HFFc6 (cell line): ENCODE measurements at places on chromosomes 7 and 10. TPM values are rescaled to one million over a fixed set of nuclear protein-coding genes. Genes with fewer than 3 reads are reported as not detected.

DNA sequence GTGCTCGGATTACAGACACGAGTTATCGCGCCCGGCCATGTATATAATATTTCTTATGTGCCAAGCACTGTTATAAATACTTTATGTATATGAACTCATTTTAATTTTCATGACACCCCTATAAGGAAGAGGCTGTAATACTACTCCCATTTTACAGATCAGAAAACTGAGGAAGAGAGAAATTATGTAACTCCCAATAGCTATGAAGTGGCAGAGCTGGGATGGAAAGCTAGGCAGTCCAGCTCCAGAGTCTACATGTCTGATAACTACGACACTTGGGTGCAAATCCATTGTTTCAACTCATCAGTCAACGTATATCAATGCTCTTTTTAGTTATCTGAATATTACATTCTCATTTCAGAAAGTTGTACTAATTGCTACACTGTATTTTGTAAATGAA is 17.0 kb downstream of the PDK4 start:
- H3K4me1 ChIP-seq: no peaks in the 10 kb centered on the region; the same call in 1 of the 2 replicates
- DNase-seq: no peak
- H3K27ac ChIP-seq: no peak overlapping the region
- H3K36me3 ChIP-seq: no peaks in the 10 kb centered on the region
- H3K4me3 ChIP-seq: no peak overlapping the region

LRRC18 gene
- not detected in 2 replicates for total RNA-seq

- H3K27ac ChIP-seq: no peak overlapping the region
- peaks cover 12% of the 10 kb centered on the region for H3K27me3 ChIP-seq
- no peak overlapping the region for H3K4me3 ChIP-seq
Observed at GRCh38 chr10:94065362-94065761, 71.6 kb downstream of the PLCE1 start.

DNA sequence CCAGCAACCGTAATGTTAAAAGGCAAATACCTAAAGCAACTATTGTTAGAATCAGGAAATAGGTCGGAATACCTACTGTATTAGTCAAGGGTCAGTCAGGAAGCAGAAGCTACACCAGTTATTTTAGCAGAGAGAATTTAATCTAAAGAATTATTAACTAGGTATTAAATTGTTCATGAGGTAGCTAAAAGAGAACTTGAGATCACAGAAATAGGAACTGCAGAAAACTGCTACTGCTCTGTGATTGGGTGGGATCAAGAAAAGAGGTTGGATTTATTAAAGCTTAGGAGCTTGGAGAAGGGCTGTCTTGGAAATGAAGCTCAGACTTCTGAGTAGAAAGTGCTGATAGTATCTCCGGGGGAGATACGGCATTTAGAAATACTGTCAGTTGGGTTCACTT is 20.0 kb upstream of the ZNF438 start:
- H3K27me3 ChIP-seq: peaks cover 2% of the 10 kb centered on the region; the same call in 1 of the 2 replicates
- peak; percentile 41 for DNase-seq
- peak overlapping the region; percentile 70 for H3K4me3 ChIP-seq
- H3K36me3 ChIP-seq: peaks cover 25% of the 10 kb centered on the region
- H3K27ac ChIP-seq: peak overlapping the region; percentile 83
- peaks cover 34% of the 10 kb centered on the region for H3K4me1 ChIP-seq

CEP55 gene
- total RNA-seq: 23.2 to 53.6 TPM (median 45.4 TPM) in 3 replicates
